Psoas muscle (tissue), 8 donors: ENCODE measurements at places on chromosomes 5 and 9. TPM values are rescaled to one million over a fixed set of nuclear protein-coding genes. Genes with fewer than 3 reads are reported as not detected.

ARL14EPL gene
- polyA plus RNA-seq, result 0.03 TPM

PCDHA5 gene
- polyA plus RNA-seq, result not detected

OTP gene
- not detected for polyA plus RNA-seq

TPM2 gene
- 16,334 TPM for polyA plus RNA-seq

BTNL9 gene
- 26.3 TPM for polyA plus RNA-seq

TAF11L7 gene
- polyA plus RNA-seq, result not detected

DNA sequence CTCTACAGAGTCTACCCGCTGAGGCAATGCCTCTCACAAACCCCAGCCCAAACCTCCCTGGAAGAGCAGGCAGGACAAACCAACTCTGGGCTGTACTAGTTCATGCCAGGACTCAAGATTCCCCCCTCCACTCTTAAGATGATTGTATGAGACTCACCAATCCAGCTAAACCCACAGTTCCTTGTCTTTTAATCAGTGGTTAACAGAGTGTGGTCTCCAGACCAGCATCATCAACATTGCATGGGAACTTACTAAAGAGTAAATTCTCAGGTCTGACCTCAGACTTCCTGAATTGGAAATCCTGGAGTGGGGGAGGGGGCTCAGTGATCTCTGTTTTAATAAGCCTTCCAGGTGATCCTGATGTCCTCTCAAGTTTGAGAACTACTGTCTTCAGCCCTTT is 240.9 kb downstream of the GAS1 start:
- no peak for DNase-seq
- no peaks in the 10 kb centered on the region for H3K27me3 ChIP-seq
- no peak overlapping the region for H3K27ac ChIP-seq
- H3K4me3 ChIP-seq, result no peak overlapping the region

DNA sequence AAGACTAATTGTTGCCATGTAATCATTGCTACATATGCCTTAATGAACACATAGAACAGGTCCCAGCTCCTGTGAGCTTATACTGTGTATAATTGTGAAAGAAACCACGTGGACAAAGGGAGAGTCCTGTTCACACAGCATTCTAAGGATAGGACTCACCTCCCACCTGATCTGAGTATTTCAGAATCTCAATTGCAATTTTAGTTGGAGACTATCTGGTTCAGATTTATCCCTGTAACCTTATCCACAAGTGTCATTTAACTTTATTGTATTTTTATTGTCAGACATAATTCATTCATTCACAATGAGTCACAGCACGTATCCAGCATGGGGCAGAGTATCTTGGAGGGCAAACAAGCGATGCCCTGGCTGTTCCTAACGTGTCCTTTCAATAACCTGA is 448.3 kb downstream of the NTRK2 start:
- DNase-seq, result no peak
- no peaks in the 10 kb centered on the region for H3K27me3 ChIP-seq
- no peaks in the 10 kb centered on the region for H3K4me1 ChIP-seq
- no peaks in the 10 kb centered on the region for H3K36me3 ChIP-seq
- H3K4me3 ChIP-seq, result no peak overlapping the region

- H3K36me3 ChIP-seq, result no peaks in the 10 kb centered on the region
- H3K27ac ChIP-seq, result peak overlapping the region; percentile 72
- no peak for DNase-seq
- peaks cover 79% of the 10 kb centered on the region for H3K4me1 ChIP-seq
- peak overlapping the region; percentile 46 for H3K4me3 ChIP-seq
Measured at GRCh38 chr5:68250661-68251298, 35.2 kb downstream of the PIK3R1 start.

- no peak for DNase-seq
Measured at GRCh38 chr9:34580358-34580757, 9.2 kb downstream of the CNTFR start.

DNA sequence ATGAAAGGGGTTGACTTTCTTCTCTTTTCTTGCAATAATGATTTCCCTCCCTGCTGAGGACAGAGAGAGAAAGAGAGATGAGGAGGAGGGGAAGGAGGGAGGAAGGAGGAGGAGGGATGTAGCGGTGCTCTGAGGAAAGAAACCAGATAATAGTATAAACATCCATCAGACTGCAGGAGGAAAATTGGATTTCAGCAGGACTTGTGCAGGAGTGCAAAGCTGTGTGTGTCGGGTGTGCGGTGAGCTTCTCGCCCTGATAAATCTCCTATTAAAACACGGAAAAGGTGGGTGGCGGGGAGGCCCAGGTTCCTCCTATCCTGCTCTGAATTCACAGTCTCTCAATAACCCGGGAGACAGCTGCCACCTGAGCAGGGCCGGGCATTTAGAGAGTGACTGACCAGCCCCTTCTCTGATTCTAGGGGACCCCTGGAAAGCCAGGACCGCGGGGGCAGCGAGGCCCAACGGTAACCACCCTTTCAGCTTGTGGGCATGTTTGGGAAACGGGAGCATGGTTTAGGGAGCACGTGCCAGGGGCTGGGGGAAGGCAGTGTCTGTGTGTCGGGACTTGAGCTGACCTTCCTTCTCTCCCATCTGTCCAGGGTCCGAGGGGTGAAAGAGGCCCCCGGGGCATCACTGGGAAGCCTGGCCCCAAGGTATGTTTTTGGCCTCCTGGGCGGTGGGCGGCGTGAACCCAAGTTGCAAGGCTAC is 85.8 kb upstream of the FCN2 start:
- no peak for DNase-seq
- no peaks in the 10 kb centered on the region for H3K4me1 ChIP-seq
- H3K27me3 ChIP-seq, result no peaks in the 10 kb centered on the region
- no peak overlapping the region for H3K4me3 ChIP-seq

DNA sequence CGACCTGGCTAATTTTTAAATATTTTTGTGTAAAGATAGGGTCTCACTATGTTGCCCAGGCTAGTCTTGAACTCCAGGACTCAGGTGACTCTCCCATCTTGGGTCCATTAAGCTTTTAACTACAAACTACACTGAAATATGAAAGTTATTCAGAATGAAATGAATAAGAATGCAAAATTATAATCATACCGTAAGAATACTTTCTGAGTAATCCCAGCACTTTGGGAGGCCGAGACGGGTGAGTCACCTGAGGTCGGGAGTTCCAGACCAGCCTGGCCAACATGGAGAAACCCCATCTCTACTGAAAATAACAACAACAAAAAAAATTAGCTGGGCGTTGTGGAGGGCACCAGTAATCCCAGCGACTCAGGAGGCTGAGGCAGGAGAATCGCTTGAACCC is 1.1 kb upstream of the ORM1 start:
- H3K36me3 ChIP-seq, result no peaks in the 10 kb centered on the region
- no peaks in the 10 kb centered on the region for H3K4me1 ChIP-seq
- no peak for DNase-seq
- no peak overlapping the region for H3K27ac ChIP-seq

GRCh38 chr5:123916345-123917121 is 404.6 kb downstream of the CSNK1G3 start:
- DNase-seq, result no peak
- no peaks in the 10 kb centered on the region for H3K27me3 ChIP-seq
- peak overlapping the region; percentile 64 for H3K27ac ChIP-seq
- no peaks in the 10 kb centered on the region for H3K36me3 ChIP-seq
- peaks cover 7% of the 10 kb centered on the region for H3K4me1 ChIP-seq

- H3K4me1 ChIP-seq, result no peaks in the 10 kb centered on the region
- no peaks in the 10 kb centered on the region for H3K36me3 ChIP-seq
- DNase-seq, result no peak
Measured at GRCh38 chr5:122761115-122761514, 13.8 kb upstream of the SNX2 start.

- peak; percentile 48 for DNase-seq
- no peaks in the 10 kb centered on the region for H3K27me3 ChIP-seq
- peak within 1 kb of the TSS; percentile 92 for H3K4me3 ChIP-seq
- H3K27ac ChIP-seq, result peak within 1 kb of the TSS; percentile 78
Measured at GRCh38 chr5:64165500-64166200, at the start of gene RNF180. RNF180 (plus strand) TSS chr5:64165843; CDS start chr5:64200808, 34,965 bp downstream.

DNA sequence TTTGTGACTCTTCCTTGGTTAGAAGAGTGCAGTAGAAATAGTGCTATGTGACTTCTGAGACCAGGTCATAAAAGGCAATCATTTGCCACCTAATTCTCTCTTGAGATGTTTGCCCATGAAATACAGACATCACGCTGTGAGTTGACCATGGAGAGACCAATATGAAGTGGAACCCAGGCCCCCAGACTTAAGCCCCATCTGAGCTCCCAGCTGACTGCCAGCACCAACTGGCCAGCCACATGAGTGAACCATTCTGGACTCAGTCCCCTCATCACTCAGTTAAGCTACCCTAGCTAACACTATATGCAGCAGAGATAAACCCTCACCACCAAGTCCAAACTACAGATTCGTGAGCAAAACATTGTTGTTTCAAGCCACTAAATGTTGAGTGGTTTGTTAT is 60.7 kb upstream of the NIPBL start:
- no peak for DNase-seq
- no peaks in the 10 kb centered on the region for H3K36me3 ChIP-seq
- H3K4me3 ChIP-seq, result no peak overlapping the region

- no peak overlapping the region for H3K27ac ChIP-seq
- H3K4me3 ChIP-seq, result no peak overlapping the region
- no peaks in the 10 kb centered on the region for H3K4me1 ChIP-seq
- H3K27me3 ChIP-seq, result no peaks in the 10 kb centered on the region
- no peak for DNase-seq
- H3K36me3 ChIP-seq, result no peaks in the 10 kb centered on the region
Measured at GRCh38 chr9:88645172-88645878, 110.3 kb downstream of the NXNL2 start.

GRCh38 chr9:31445357-31445756 is 939.1 kb upstream of the ACO1 start:
- no peak for DNase-seq
- H3K4me3 ChIP-seq, result no peak overlapping the region
- no peaks in the 10 kb centered on the region for H3K27me3 ChIP-seq

- no peak overlapping the region for H3K4me3 ChIP-seq
- DNase-seq, result no peak
- no peaks in the 10 kb centered on the region for H3K4me1 ChIP-seq
- H3K27ac ChIP-seq, result no peak overlapping the region
- H3K36me3 ChIP-seq, result no peaks in the 10 kb centered on the region
Measured at GRCh38 chr5:150862070-150862469, 15.7 kb downstream of the IRGM start.

GRCh38 chr5:139664086-139664693 is 16.0 kb downstream of the CXXC5 start:
- peaks cover 97% of the 10 kb centered on the region for H3K4me1 ChIP-seq
- DNase-seq, result peak; percentile 62
- peak overlapping the region; percentile 98 for H3K27ac ChIP-seq
